Fibroblast of the conjunctiva (primary cell): ENCODE measurements at places on chromosomes 6 and 20.

DNA sequence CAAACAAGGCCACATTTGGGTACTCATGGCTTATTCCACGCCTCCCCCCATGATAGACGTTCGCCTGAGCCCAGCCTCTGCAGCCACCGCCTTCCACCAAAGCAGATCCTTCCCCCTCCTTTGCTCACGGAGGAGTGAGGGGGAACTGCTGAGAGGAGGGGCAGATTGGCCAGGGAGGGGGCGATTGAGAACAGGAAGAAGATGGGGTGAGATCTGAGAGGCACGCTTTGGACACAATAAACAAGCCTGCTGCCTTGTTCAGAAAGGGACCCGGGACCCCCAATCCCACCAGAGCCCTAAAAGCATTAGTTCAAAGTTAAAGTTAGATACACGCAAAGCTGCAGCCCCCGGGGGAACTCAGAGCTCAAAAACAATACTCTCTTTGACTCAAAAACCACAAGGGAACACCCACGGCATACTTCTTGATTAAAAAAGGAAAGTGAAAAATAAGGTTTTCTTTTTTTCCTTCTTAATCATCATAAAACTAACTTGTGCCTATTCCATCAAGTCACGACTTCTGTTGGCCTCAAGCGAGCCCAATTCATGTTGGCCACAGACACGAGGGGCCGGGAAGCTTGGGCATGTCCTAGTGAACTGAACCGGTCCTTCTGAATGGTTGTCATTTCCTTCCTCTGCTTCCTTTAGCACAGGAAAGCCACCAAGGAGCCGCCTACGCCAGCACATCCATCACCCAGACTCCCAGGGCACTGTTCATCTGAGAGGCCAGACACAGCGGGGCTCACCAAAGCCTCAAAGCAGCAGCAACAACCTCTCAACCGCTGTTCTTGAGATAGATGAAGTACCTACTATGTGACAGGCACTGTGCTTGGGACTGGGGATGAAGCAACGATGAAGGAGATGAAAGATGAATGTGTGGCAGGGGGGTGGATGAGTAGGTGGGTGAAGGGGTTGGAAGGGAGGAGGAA, 44.7 kb downstream of the NFATC2 start:
- no peak for DNase-seq

- no peak for DNase-seq
These were observed 104.4 kb downstream of the NCR2 start for GRCh38 chr6:41439524-41440418.

DNA sequence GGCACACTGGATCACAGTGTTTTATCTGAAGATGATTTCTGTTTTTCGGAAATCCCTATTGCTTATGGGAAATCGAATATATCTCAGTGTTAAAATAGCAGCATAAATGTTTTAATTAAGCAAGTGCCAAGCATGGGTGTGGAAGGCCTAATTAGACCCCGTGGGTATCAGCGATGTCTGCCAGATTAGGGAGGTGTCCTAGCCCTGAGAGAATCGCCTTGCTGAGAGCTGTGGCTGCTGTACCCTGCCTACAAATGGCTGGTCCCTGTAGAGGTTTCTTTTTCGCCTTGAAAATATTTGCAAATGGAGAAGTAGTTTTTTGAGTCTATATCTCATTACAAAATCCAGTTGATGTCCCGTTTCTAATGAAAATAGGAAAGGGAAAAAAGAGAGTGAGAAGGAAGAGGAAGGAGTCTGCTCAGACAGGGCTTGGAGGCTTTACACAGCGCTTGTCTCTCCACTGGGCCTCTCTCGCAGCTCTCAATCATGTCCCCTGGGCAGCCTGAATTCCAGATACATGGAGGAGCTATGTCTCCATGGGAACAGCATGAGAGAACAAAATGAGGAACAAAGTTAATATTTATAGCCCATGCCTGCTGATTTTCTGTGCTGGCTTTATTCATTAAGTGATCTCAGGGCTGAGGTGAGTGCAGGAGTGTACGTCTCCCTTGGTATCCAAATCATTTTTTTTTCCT, 35.2 kb upstream of the BCLAF1 start:
- DNase-seq, result no peak

GRCh38 chr6:19721766-19722377, 115.3 kb upstream of the ID4 start:
- DNase-seq, result no peak

DNA sequence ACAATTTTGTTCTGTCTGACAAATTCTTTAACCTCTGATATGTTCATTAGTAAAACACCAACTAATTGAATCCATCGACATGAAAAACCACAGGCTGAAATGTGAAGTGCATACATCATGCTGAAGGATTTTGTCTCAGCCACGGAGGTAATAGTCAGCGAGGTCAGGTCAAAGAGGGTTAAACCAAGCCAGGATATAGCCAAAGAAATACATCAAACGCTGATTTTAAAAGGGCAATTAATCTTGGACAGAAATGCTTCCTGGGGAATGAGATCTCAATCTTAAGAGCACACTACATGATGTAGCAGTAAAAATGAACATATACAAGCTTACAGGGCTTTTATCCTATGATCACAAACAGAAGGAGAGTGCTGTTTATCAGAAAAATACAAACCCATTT, 106.7 kb downstream of the PRDM1 start:
- DNase-seq, result no peak

DNA sequence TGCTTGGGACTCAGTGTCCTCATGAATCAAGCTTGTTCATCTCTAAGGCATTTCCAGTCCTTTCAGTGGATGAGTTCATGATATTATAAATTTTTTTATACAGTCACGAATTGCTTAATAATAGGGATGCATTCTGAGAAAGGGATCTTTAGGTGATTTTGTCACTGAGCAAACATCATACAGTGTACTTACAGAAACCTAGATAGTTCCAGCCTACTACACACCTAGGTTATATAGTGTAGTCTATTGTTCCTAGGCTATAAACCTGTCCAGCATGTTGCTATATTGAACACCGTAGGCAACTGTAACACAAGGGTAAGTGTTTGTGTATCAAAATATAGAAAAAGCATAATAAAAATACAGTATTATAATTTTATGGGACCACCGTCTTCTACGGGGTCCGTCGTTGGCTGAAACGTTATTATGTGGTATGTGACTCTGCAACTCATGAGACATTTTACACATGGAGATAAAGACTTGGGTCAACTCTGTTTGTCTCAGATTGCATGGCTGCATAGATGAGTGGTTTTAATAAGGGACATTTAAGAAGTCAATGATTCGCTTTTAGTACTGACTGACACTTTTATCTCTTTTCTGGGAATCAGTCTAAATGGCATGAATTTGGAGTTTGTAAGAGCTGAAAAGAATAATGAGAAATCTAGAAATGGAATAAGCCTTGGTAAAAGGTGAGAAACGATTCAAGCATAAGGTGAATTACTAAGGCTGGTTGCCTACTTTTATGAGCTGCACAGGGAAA, 33.2 kb downstream of the CLIC5 start:
- no peak for DNase-seq

GRCh38 chr6:9173229-9173628, 737.9 kb upstream of the SLC35B3 start:
- DNase-seq, result no peak

GRCh38 chr20:32563311-32564272, 21.5 kb downstream of the NOL4L start:
- DNase-seq, result no peak

DNA sequence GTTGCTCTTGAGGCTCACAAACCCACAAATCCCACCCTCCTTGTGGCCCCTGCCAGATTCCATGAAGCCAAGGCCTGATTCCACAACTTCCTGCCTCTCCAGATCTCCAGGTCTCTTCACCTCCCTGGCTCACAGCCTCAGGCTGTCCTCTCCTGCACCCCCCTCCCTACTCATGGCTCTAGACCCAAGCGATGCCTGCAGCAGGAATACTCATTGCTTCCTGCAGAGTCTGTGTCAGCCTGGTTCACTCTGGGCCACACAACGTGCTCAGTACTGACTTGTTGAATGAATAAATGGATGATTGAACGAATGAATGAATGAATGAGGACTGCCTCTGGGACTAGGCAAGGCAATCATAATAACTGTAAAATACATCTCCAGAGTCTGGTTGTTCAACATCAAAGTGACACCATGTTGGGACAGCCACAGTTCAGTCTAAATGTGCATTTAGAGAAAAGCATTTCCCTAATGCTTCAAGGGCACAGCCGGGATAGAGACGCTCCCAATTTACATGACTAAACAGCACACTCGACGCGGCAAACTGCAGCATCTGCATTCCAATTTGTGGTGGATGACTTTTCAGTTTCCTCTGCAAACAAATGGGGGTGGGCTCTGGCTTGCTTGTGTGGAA, 139.9 kb downstream of the GRM4 start:
- DNase-seq, result no peak

- DNase-seq, result no peak
These were observed 85.9 kb downstream of the THBS2 start for GRCh38 chr6:169167581-169168301.

DNA sequence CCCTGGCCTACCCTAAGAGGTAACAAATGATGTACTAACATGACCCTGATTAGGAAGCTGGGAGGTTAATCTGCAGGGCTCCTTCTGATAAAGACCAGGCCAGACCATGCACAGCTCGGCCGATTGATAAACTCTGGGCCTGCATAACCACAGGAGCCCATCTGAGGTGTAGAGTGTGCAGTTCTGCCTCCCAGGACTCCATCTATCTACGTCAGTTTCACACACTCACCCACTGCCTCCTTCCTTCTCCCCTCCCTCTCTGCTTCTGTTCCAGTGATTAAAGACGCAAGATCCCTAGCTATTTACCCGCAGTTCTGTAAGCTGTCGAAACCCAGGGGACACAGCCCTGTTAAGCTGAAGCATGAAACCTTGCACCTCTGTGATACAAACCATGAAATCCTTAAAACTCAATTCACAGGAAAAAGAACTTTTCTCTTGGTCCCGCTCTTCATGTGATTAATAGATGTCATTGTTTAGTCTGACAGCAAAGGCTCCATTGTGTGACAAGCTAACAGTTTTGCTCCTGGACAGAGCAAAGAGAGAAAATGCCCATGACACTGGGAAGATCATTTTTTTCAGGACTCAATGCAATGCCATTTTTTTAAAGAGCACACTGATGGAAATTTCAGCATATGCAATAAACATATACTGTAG, 470.6 kb downstream of the MAFB start:
- no peak for DNase-seq

GRCh38 chr20:23637282-23638221, at the start of gene CST3:
Gene CST3 (minus strand): TSS chr20:23637955. CDS start chr20:23637862, 93 bp downstream.
- DNase-seq, result peak; percentile 79

DNA sequence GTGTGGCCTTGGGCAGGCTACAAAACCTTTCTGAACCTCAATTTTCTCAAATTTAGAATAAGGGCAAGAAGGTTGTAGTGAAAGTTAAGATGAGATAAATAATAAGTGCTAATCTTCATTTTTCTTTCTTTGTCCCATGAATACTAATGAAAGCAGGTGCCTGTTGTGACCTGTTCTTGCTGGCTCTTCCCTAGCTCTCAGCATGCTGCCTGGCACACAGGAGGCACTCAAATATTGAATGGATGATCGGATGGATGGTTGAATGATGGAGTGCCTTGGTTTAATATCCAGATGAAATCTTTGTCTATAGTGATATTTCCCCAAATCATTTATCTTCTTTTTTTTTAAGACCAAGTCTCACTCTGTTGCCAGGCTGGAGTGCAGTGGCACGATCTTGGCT, 15.0 kb downstream of the PBOV1 start:
- no peak for DNase-seq

DNA sequence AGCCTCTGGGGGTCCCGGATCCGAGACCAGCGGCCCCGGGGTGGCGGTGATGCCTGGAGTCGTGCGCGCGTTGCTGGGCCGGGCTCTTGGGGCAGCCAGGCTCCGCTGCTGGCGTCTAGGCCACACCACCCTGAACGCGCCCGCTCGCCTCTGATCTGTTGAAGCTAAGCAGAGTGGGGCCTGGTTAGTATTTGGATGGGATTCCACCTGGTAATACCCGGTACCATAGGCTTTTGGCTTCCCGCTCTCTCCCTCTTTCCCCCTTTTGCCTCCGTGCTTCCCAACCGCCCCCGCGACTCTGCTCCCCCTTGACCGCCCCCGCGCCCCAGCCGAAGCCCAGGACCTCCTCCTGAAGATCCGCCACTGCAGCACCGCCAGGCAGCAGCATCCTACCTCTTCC, 1383.5 kb upstream of the DEFB115 start:
- DNase-seq, result peak; percentile 21

DNA sequence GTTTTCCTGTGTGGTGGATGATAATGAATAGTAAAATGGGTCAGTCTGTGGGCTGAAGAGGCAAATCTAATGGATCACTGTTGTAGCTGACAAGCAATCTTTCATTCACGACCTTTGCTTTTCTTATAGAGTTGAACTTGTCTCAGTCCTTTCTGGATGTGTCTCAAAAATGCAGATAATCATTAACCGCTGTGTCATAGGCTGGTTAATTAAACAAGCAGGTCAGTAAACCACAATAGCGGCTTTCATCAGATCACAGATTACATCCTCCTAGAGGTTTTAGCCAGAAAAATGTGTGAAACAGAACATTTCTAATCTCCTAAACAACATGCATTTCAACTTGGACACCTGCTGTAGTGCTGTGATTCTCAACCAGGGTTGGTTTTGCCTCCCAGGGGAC, 2.5 kb upstream of the METTL24 start:
- no peak for DNase-seq

- no peak for DNase-seq
These were observed 21.7 kb downstream of the FGD2 start for GRCh38 chr6:37027036-37027720.

DNA sequence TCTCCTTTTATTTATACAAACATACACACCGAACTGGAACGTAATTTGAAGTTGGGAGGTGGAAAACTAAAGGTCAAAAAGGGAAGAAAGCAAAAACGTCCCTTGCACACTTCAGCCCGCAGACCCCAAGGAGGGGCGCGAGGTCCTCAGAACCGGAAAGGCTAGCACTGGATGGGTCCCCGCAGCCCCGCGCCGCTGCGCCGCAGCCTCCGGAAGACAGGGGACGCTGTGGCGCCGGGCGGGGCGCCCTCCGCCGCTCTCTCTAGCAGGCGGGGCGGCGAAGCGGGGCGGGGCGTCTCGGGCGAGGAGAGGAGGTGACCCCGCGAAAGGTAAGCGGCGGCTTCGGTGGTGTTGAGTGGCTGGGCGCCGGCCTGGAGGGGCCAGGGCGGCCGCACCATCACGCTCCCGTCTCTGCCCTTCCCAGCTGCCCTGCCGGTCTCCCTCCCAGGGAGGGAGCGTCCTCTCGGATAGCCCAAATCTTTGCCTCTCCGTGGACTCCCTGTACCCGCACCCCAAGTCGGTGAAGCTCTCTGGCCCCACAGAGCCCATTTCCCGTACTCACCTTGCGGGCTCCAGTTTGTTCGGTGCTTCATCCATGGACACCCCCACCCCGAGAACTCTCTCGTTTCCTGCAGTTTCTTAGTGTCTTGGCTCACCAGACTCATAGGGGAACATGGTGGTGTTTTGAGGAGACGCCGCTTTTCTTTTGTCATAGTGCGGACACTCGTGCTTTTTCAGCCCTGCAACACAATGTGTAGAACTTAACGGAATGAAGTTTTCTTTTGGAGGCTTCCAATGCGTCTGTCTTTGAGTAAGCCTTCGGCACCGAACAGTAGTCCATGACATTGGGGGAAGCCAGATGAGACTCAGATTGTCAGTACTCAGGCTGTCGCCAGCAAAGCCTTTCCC, at the start of gene SMIM8:
Gene SMIM8, plus strand, starts transcription at position 285 of the 909 bp plus-strand sequence. CDS start 14,444 bp downstream, outside the sequence.
- peak; percentile 17 for DNase-seq
